ENCODE measurements at places on chromosomes 3 and 15. TPM values are rescaled to one million over a fixed set of nuclear protein-coding genes. Genes with fewer than 3 reads are reported as not detected.

DNA sequence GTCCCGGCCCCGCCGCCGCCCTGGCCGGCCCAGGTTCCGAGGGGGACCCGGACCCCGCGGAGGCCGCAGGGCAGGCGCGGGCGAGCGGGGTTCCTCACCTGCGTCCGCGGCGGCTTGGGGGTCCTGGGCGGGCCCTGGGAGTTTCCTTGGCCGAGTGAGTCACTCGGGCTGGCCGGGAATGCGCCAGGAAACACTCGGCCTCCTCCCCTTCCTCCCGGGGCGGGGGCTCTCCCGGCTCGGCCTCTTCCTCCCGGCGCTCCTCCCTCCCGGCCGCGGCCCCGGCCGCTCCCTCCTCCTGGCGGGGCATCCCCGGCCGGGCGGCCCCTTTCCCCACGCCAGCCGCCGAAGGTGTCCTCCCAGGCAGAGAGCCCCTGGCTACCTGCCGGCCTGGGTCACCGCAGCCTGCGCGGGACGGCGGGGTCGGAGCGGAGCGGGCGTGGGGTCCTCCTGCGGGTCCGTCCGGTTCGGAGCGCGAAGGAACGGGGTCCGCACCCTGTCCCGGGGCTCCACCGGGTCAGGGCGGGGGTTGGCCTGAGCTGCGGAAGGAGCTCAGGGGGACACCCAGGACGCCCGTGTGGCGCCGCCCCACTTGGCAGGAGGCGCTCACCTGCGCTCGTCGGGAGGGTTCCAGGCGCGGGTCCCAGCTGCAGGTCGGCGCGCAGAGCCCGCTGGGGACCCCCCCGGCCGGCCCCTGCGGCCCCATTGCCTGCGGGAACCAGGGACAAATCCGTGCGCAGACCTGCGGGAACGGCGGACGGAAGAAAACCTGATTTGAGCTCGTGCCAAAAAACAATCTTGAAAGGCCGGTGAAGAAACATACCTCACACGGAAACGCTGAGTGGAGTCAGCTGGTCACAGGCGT is at the start of gene CYFIP1:
TSS of gene CYFIP1 (minus strand) at position 180 of the 862 bp plus-strand sequence. CDS start 33,083 bp downstream, outside the sequence.
- peak; percentile 94 for DNase-seq

GRCh38 chr3:141368925-141369794 is 856 bp downstream of the ZBTB38 start:
- DNase-seq: no peak

- DNase-seq: no peak
These were observed 7.4 kb downstream of the ZIC4 start for GRCh38 chr3:147398813-147399534.

GRCh38 chr3:39750712-39751111 is 58.7 kb upstream of the MYRIP start:
- peak; percentile 53 for DNase-seq

DNA sequence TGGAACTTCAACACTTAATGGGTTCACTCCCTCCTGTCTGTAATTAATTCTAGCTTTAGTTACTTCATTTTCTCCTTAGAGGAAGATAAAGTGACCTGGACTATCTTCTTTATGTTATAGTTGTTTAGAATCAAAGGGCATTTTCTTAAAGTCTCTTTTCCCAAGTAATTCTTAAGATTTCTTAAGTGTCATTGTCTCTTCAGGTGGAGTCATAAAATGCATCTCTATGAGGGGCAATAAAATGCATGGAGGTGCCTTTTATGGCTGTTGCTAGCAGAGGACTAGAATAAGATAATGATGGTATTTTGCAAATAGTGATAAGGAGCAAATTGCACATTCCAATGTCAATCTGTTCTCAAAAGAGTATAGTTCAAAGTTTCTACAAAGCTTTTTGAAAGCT is 34.5 kb downstream of the CNTN4 start:
- DNase-seq: no peak

DNA sequence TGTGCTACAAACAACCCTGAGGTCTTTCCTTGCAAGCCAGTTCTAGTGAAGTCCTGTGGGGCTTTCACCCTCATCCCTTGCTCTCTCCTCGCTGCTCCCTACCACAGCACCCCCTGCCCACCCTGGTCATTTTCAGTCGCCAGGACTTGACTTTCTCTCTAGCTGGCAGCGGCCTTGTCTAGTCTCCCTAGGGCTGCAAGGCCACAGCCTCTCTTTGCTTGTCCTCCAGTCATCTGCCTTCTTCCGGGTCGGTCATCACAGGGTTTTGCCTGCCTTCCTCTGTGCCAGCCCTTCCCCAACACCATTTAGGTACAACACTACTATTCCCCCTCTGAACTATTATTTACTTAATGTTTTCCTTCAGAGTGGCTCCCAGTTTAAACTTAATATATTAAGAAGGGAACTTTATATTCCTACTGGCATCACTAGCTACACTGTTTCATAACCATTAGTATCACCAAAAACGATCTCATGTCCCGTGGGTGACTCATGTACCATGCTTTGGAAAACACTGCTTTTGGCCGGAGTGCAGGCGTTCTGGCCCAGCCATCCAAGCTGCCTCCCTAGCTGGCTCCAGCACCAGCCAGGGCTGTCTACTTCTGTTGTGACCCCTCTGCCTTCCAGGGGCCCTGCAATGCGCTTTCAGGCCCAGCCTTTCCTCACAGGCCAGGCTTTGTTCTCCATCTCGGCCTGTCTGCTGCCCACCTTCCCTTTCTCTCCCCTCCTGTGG is 21.4 kb downstream of the FAH start:
- no peak for DNase-seq

- DNase-seq: peak; percentile 13
These were observed 143.2 kb upstream of the TLE3 start for GRCh38 chr15:70240820-70241430.

ANKRD34C gene
- not detected for total RNA-seq

GOLGA8M gene
- total RNA-seq: 0.70 TPM

IQCH gene
- 6.2 TPM for total RNA-seq

DNA sequence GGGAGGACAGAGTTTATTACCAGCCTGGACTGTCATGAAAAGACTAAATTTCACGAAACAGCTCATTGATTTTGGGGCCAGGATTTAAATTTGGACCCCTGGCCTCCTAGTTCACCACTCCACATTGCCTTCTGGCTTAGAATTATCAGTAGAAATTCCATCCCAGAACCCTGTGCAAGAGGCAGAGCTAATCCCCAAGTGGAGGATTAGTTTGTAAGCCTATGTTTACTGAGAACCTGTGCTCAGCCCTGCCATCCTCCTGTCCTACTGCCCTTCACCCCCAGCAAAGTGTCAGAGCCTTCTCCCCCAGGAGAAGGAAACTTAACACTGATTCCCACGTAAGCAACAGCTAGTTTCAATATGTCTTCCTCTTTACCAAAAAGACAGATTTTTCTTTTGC is 99.4 kb downstream of the SST start:
- no peak for DNase-seq

GRCh38 chr3:108972482-108972881 is 18.8 kb upstream of the GUCA1C start:
- DNase-seq: no peak

DNA sequence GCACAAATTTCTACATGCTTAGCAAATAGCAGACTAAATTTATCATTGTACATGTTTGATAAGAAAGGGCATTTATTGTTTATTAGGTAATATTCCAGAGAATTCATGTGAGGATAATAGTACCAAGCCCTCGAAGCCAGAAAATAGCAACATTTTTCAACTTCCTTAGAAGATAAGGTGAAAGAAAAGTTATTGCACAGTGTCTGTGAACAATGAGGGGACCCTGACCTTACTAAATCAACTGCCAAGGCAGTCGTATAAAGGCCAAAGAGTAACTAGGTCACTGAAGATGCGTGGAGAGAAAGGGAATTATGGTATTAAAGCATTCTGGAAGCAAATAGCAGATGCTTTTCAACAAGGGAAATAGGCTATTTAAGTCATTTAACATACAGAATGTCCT is 20.3 kb upstream of the ARL6 start:
- no peak for DNase-seq

- DNase-seq: no peak
These were observed 11.8 kb downstream of the INSYN1 start for GRCh38 chr15:73741321-73741836.

UBP1 gene
- total RNA-seq: 69.2 TPM

LDHAL6B gene
- total RNA-seq: not detected

- DNase-seq: no peak
These were observed 32.0 kb upstream of the CASR start for GRCh38 chr3:122151480-122151879.

- peak; percentile 84 for DNase-seq
These were observed 30.9 kb downstream of the MGLL start for GRCh38 chr3:127791221-127791913.

GRCh38 chr3:127424766-127425504 is 137.1 kb upstream of the PRR20G start:
- no peak for DNase-seq

GRCh38 chr15:38795471-38796245 is 231.0 kb upstream of the RASGRP1 start:
- no peak for DNase-seq

GRCh38 chr3:27074914-27075313 is 294.3 kb downstream of the NEK10 start:
- DNase-seq: no peak

- no peak for DNase-seq
These were observed 63.9 kb downstream of the TRPC1 start for GRCh38 chr3:142787719-142788118.

PHC3 gene
- total RNA-seq: 22.9 TPM

- DNase-seq: no peak
These were observed 73.8 kb downstream of the FLNB start for GRCh38 chr3:58082047-58082446.

GRCh38 chr3:136192831-136193230 is 3.3 kb downstream of the MSL2 start:
- DNase-seq: no peak

HYAL1 gene
- 0.88 TPM for total RNA-seq

DNA sequence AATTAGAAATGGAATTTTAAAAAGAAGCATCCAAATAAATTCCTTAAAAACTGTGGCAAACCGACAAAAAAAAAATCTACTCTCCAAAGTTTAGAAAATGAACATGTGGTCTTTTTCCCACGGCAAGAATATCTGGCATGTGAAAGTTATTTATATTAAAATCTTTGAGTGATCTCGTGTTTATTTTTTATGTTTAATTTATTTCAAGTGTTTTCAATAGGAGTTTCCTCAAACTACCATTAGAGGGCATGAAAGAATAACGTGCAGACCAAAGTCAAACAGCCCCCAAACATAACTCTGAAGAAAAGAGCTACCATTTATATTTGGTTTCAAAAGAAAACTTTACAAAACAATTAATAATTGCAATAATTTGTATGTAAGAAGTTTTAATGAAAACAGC is 286.4 kb downstream of the ZIC4 start:
- no peak for DNase-seq

DNA sequence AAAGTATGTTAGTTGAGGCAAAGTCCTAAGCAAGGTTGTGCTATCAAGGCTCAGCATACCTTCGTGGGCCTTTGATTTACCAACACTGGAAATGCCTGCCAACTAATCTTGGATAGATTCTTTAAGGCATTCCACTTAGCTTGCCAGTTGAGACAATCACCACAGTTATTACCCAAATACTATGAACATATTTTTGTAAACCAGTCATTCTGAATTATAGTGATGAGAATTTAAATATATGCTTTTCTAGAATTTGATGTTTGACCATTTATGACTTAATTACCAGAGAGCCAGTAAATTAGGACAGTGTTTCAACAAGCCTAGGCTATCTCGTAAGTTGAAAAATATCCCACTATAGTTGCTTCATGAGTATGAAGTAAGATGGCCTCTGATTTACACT is 15.5 kb downstream of the TRIM59 start:
- no peak for DNase-seq

SCG5 gene
- 10.2 TPM for total RNA-seq

DNA sequence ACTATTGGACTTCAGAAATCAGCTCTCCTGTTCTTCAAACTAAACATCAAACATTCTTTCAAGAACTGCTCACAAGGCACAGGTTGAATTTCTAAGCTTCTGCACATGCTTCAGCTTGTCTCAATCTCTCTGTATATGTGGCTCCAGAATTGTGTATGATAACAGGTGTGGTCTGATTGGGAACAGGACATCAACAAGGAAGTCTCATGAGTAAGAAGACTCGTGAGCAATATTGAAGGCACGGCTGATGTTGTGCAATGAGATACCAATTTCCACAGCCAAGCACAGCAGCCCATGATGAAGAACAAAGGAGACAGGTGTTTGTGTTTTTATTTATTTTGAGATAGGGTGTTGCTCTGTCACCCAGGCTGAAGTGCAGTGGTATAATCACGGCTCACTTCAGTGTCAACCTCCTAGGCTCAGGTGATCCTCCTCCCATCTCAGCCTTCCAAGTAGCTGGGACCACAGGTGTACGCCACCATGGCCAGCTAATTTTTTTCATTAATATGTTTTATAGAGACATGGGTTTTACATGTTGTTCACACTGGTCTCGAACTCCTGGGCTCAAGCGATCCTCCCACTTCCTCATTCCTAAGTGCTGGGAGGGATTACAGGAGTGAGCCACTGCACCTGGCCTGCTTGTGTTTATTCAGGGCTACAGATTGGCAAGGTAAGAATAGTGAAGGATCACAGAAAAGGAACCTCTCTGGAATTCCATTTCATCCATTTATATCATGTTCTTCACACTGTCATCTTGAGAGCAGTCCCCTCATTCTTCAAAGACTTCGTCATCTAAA is 32.2 kb upstream of the ABHD17C start:
- DNase-seq: no peak

- peak; percentile 63 for DNase-seq
These were observed 205.9 kb downstream of the MBNL1 start for GRCh38 chr3:152474585-152474984.

GRCh38 chr3:16452261-16452660 is 61.2 kb downstream of the RFTN1 start:
- DNase-seq: no peak

GOLGA8G gene
- not detected for total RNA-seq

- DNase-seq: peak; percentile 41
These were observed 49.9 kb upstream of the IGSF11 start for GRCh38 chr3:119084371-119085069.

DNA sequence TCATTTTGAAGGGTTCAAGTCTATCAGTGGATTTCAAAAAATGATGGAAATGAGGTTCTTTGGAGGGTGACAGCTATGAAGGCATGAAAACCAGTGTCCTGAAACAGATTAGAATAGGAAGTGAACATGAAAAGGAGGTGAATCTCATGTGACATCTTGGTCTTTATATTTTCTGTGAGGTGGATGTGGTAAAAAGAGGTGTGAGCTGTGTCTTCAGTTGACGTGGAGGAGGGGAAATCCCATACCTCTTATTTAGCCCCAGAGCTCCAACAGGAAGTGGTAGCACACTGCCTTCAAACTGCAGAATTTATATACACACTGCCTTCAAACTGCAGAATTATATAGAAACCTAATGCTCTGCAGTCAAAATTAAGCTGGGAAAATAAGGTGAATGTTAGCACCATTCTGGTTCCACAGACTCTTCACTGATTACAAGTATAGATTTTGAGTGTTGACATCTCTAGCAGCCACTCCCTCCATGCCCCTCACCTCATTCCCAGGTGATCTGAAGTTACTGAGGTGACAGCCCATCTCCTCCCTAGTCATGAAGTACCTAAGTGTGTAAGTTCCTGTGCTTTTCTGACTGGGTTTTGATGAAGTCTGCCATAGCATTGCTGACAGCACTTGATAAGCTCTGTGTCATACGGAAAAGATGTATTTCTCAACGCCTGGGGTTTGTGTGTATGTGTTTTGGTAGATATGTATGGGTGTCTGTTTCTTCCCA is 2.7 kb downstream of the RAB8B start:
- DNase-seq: no peak

RHCG gene
- 0.26 TPM for total RNA-seq

MCTP2 gene
- total RNA-seq: 11.6 TPM
